ENCODE measurements at places on chromosomes 5 and 9.

- no peak for DNase-seq
Observed at GRCh38 chr5:81189875-81190498, 43.1 kb upstream of the CKMT2 start.

GRCh38 chr9:99677281-99677680, 144.4 kb upstream of the NR4A3 start:
- peak; percentile 47 for DNase-seq

DNA sequence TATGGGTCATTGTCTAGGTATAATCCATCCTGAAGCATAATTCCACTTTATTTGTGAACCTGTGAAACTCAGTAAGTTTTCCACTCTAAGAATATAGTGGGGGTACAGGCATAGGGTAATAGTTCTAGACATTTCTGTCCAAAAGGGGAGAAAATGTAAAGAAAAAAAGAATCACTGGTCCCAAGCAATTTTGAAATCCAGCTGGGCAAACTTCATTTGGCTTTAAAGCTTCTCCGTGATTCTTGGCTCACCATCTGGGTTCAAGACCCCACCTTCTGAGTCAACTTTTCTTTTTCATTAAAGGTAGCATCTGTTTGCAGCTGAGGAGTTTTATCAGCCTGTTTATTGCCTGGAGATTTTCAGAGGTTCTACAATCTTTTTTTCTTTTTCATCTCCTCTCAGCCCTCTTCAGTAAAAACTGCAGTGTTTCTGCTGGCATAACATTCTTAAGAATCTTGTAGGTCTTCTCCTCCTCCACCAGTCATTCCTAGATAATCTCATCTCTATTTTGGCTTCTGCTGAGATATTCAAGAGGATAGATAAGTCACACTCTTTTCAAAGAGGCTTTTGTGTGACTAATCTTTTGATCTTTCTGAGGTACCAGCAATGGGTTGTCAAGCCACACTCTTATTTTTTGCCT, 126.1 kb upstream of the PITX1 start:
- DNase-seq = no peak

DNA sequence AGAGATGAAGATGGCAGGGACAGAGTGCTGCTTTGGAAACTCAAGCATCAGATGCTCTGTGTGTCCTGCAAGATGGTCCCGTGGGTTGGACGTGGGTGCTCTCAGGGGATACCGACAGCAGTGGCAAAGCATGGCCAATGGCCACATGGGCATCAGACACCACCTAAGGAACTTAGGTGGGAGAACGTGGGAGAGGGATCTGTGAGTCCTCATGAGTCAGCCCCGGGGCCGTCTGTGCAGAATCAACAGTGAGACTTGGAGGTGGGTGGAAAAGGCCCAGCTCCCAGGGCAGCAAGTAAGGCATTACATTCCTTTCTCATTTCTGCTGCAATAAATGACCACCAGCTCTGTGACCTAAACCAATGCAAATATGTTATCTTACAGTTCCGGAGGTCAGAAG, 77.0 kb downstream of the RAD23B start:
- DNase-seq = no peak

- DNase-seq = no peak
Observed at GRCh38 chr9:135281151-135281550, 193.7 kb downstream of the OLFM1 start.

Data from ELR (cell line).